H1 (cell line): ENCODE measurements at places on chromosomes 7 and 10.

GRCh38 chr7:43302211-43302711 lies 189.8 kb downstream of the HECW1 start:
- H3K4me3 ChIP-seq, result no peak overlapping the region
- peaks cover 10% of the 10 kb centered on the region; the same call in 1 of the 2 replicates for H3K4me1 ChIP-seq
- H3K27me3 ChIP-seq, result no peaks in the 10 kb centered on the region
- no peak overlapping the region for H3K27ac ChIP-seq
- DNase-seq, result no peak

- H3K4me1 ChIP-seq, result peaks cover 4% of the 10 kb centered on the region; the same call in 1 of the 2 replicates
- DNase-seq, result no peak
- no peak overlapping the region for H3K27ac ChIP-seq
- H3K27me3 ChIP-seq, result no peaks in the 10 kb centered on the region
- H3K36me3 ChIP-seq, result no peaks in the 10 kb centered on the region
Measured at GRCh38 chr7:96921231-96921630, 84.1 kb upstream of the DLX6 start.

- H3K27ac ChIP-seq, result no peak overlapping the region
- H3K4me1 ChIP-seq, result no peaks in the 10 kb centered on the region
- no peaks in the 10 kb centered on the region for H3K36me3 ChIP-seq
- no peak for DNase-seq
- H3K27me3 ChIP-seq, result no peaks in the 10 kb centered on the region
Measured at GRCh38 chr10:81157681-81158080, 620.0 kb downstream of the SH2D4B start.

DNA sequence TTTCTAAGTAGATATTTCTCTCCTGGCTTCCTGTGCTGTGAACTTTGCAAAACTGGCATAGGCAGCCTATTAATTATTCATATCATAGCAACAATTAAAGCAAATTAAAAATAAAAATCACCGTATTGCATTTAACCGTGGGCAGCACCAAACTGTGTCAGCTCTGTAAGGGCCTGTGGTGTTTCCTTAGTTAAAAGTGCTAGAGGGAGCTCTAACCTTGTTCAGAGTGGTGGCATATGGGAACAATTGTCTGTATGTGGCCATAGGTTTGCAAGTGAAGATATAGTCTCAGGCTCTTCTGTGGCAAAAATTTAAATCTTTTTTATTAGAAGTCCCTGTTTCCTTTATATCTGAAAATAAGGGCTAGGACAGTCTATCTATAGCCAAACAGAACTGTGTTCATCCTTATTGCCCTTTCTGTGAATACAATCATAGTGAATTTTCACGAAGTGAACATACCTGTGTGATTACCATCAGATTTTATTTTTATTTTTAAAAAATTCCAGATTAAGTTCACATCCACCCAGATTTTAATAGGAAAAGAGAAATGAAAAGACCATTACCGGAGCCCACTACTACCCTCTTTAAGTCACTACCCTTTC lies 92.6 kb downstream of the POLL start:
- no peaks in the 10 kb centered on the region for H3K27me3 ChIP-seq
- H3K4me3 ChIP-seq, result no peak overlapping the region
- DNase-seq, result no peak
- no peak overlapping the region for H3K27ac ChIP-seq
- H3K36me3 ChIP-seq, result no peaks in the 10 kb centered on the region
- no peaks in the 10 kb centered on the region for H3K4me1 ChIP-seq

GRCh38 chr10:90935581-90936275 lies 14.8 kb upstream of the ANKRD1 start:
- H3K36me3 ChIP-seq, result no peaks in the 10 kb centered on the region
- H3K27ac ChIP-seq, result no peak overlapping the region

DNA sequence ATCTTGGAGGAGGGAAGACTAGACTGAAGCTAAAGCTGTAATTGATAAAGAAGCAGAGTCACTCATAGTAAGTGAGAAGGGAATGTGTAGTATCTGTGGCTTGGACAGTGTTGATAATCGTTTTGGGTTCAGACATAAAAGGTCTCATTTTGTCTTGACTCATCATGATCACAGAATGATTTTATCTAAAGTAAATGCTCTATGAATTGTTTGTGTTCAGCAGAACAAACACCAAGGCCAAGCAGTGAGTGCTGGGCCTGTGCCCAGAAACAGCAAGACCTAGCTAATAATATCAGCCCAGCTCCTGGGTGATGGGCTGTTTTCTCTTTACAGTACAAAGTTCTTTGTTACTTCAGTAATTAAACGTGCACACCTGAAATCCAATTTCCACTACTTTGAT lies 26.7 kb upstream of the CD36 start:
- no peaks in the 10 kb centered on the region for H3K27me3 ChIP-seq
- H3K4me3 ChIP-seq, result no peak overlapping the region
- no peak overlapping the region for H3K27ac ChIP-seq
- H3K36me3 ChIP-seq, result no peaks in the 10 kb centered on the region

GRCh38 chr7:151351027-151351426 lies 9.4 kb downstream of the NUB1 start:
- no peaks in the 10 kb centered on the region for H3K4me1 ChIP-seq
- no peak overlapping the region for H3K27ac ChIP-seq
- DNase-seq, result no peak
- no peak overlapping the region for H3K4me3 ChIP-seq

GRCh38 chr10:37860494-37861190 lies 3.2 kb upstream of the ZNF248 start:
- DNase-seq, result no peak
- no peak overlapping the region for H3K27ac ChIP-seq
- H3K36me3 ChIP-seq, result peaks cover 5% of the 10 kb centered on the region; the same call in 1 of the 2 replicates
- H3K4me3 ChIP-seq, result no peak overlapping the region
- no peaks in the 10 kb centered on the region for H3K4me1 ChIP-seq

- DNase-seq, result no peak
- no peaks in the 10 kb centered on the region for H3K36me3 ChIP-seq
- H3K4me1 ChIP-seq, result no peaks in the 10 kb centered on the region
Measured at GRCh38 chr7:98681951-98682350, 64.9 kb downstream of the NPTX2 start.

DNA sequence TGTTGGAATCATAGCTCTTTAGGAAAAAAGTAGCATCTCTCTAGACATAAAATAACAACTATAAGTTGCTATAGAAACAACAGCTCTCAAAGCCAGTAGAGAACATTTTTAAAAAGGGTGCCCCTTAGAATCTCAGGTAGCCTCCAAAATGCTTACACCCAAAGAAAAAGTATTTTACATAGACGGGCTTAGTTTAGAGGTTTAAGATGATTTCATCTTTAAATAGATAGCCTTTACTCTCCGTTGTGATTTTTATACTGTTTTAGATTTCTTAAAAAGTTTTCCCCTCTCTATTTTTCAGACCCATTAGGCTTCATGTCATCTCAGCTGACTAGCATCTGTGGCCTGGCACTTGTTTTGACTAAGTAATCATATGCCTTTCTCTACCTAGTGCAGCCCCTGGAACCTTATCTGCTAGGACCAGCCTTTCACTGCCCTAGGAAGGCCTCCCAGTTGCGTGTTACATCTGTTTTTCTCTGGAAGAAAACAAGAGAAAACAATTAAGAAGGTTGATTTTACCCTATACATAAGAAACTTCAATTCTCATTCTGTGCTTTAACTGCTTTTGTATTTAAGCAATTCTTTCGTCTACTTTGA lies 6.9 kb upstream of the BPGM start:
- H3K27me3 ChIP-seq, result no peaks in the 10 kb centered on the region
- H3K36me3 ChIP-seq, result no peaks in the 10 kb centered on the region
- DNase-seq, result no peak
- H3K4me1 ChIP-seq, result no peaks in the 10 kb centered on the region
- H3K4me3 ChIP-seq, result no peak overlapping the region

- DNase-seq, result no peak
- H3K4me3 ChIP-seq, result no peak overlapping the region
- H3K36me3 ChIP-seq, result no peaks in the 10 kb centered on the region
- no peaks in the 10 kb centered on the region for H3K27me3 ChIP-seq
Measured at GRCh38 chr7:105782391-105783042, 93.9 kb downstream of the ATXN7L1 start.

DNA sequence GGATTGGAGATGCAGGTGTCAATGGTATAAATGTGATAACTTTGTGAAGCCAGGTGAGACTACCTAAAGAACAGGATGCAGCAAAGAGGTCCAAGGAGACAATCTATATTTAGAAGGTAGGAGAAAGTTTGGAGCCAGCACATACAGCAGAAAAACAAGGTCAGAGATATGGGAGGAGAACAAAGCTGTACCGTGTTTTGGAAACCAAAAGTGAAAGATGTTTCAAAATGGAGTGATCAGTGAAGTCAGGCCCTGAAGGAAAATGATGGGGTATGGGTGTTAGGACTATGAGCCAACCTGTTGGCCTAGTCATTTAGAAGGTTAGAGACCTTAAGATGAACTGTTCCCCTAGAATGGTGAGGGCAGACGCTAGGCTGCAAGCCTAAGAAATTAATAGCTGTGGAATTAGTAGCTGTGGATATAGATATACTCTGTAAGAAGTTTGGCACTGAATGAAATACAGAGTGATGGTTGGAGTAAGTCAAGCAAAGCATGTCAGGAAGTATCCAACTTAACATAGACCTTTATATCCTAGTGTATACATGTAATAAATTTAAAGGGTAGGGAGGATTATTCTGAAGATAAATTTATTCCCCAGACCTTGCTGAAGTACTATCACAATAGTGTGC lies 149.8 kb upstream of the WNT16 start:
- no peak overlapping the region for H3K4me3 ChIP-seq
- H3K4me1 ChIP-seq, result no peaks in the 10 kb centered on the region
- no peak overlapping the region for H3K27ac ChIP-seq
- DNase-seq, result no peak
- H3K27me3 ChIP-seq, result no peaks in the 10 kb centered on the region

GRCh38 chr7:4144811-4145510 lies 537.1 kb upstream of the FOXK1 start:
- no peak for DNase-seq
- H3K27ac ChIP-seq, result no peak overlapping the region
- H3K4me1 ChIP-seq, result peaks cover 33% of the 10 kb centered on the region
- H3K27me3 ChIP-seq, result no peaks in the 10 kb centered on the region

- H3K27me3 ChIP-seq, result no peaks in the 10 kb centered on the region
- H3K4me1 ChIP-seq, result no peaks in the 10 kb centered on the region
- no peak for DNase-seq
- H3K4me3 ChIP-seq, result no peak overlapping the region
- no peaks in the 10 kb centered on the region for H3K36me3 ChIP-seq
- H3K27ac ChIP-seq, result no peak overlapping the region
Measured at GRCh38 chr7:50505553-50506210, 55.5 kb upstream of the FIGNL1 start.

- H3K27ac ChIP-seq, result no peak overlapping the region
- no peaks in the 10 kb centered on the region for H3K36me3 ChIP-seq
- H3K4me1 ChIP-seq, result no peaks in the 10 kb centered on the region
- H3K4me3 ChIP-seq, result no peak overlapping the region
- no peaks in the 10 kb centered on the region for H3K27me3 ChIP-seq
Measured at GRCh38 chr10:130440494-130440893, 304.3 kb downstream of the GLRX3 start.

DNA sequence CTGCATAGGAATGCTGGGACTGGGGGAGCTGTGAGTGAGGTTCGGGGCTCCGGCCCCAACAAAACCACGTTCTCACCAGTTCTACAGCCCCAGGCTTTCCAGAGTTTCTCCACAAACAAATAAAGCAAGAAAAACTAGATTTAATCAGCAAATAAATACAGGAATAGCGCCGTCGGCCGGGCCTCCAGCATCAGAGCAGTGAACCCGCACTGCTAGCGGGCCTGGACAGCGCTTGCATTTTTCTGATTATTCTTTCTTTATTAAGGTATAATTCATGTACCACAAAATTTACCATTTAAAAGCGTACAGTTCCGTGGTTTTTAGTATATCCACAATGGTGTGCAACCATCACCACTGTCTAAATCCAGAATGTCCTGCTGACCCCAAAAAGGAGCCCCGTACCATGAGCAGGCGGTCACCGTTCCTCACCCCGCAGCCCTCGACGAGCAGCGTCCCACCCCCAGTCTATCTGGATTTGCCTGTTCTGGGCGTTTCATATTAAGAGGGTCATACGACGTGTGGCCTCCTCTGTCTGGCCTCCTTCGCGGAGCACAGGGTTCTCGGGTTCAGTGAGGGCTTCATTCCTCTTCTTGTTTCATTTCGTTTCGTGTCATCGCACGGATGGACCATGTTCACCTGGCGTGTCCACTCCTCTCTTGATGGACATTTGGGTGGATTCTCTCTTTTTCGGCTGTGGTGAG lies 35.5 kb upstream of the FOXL3 start:
- peaks cover 29% of the 10 kb centered on the region for H3K36me3 ChIP-seq
- no peak overlapping the region for H3K27ac ChIP-seq
- no peaks in the 10 kb centered on the region for H3K27me3 ChIP-seq
- DNase-seq, result no peak
- H3K4me1 ChIP-seq, result no peaks in the 10 kb centered on the region

GRCh38 chr10:81969136-81969535 lies 94.1 kb downstream of the NRG3 start:
- no peak overlapping the region for H3K4me3 ChIP-seq
- no peaks in the 10 kb centered on the region for H3K36me3 ChIP-seq
- no peaks in the 10 kb centered on the region for H3K27me3 ChIP-seq

- no peaks in the 10 kb centered on the region for H3K27me3 ChIP-seq
- H3K4me3 ChIP-seq, result no peak overlapping the region
- H3K27ac ChIP-seq, result no peak overlapping the region
Measured at GRCh38 chr7:91692800-91693199, 187.7 kb downstream of the MTERF1 start.
